Bronchial epithelial cell (primary cell): ENCODE measurements at places on chromosomes 5 and 9. TPM values are rescaled to one million over a fixed set of nuclear protein-coding genes. Genes with fewer than 3 reads are reported as not detected.

Gene MCTP1
- 17.9 and 26.0 TPM in 2 replicates for total RNA-seq

Gene GHR
- 1.3 and 2.4 TPM in 2 replicates for total RNA-seq

Gene GABRA1
- not detected in 2 replicates for total RNA-seq

Gene WNK2
- under 0.01 and 0.64 TPM in 2 replicates for total RNA-seq

Gene PCDHGC5
- total RNA-seq = 0.26 and 0.77 TPM in 2 replicates

Gene GLT6D1
- not detected in 2 replicates for total RNA-seq

Gene FCN2
- total RNA-seq = not detected in 2 replicates
